Ascending aorta (tissue), 2 donors: ENCODE measurements at places on chromosomes 2 and 18. TPM values are rescaled to one million over a fixed set of nuclear protein-coding genes. Genes with fewer than 3 reads are reported as not detected.

The NFATC1 gene
- total RNA-seq, result 64.1 TPM

The SYT4 gene
- not detected for total RNA-seq

DNA sequence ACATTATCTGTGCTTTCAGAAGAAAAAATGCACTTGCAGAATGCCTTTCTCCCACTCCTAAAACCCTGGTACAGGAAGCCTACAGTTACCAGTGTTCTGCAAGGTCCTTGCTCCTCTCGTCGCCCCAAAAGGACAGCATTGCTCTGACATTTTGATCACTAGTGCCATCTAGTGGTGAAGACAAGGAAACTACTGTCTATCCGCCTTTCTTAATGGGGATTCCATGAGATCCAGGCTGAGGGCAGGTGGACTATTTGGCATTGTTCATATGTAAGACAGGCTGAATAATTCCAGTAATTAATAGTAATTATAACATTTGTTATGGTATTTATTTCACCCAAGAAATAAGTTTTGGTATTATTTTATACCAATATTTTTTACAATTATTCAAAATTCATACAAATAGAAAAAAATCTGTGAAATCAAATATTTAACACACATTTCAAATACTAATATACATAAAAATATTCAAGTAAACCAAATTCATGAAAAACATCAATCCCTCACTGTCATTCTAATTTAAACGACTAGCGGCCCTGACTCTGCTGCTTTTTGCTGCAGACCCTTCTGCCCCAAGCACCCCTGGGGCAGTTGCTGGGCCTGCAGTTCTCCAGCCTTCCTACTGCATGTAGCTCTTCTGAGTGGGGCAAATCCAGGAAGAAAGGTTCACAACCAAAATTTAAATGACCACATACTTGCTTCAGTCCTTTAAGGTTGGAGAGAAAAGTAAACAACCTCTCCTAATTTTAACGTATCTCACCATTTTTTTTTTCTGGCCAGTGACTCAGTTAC, 19.0 kb downstream of the TPGS2 start:
- DNase-seq, result no peak

The GAL3ST2 gene
- not detected for total RNA-seq

The GPR17 gene
- not detected for total RNA-seq

GRCh38 chr2:109256921-109257320, 127.9 kb downstream of the SH3RF3 start:
- peak; percentile 66 for DNase-seq

The GPR35 gene
- total RNA-seq, result not detected

The SLC16A14 gene
- 15.8 TPM for total RNA-seq

The CNGA3 gene
- not detected for total RNA-seq

- no peak for DNase-seq
These were observed 183.7 kb downstream of the LRRTM1 start for GRCh38 chr2:80120866-80121265.

DNA sequence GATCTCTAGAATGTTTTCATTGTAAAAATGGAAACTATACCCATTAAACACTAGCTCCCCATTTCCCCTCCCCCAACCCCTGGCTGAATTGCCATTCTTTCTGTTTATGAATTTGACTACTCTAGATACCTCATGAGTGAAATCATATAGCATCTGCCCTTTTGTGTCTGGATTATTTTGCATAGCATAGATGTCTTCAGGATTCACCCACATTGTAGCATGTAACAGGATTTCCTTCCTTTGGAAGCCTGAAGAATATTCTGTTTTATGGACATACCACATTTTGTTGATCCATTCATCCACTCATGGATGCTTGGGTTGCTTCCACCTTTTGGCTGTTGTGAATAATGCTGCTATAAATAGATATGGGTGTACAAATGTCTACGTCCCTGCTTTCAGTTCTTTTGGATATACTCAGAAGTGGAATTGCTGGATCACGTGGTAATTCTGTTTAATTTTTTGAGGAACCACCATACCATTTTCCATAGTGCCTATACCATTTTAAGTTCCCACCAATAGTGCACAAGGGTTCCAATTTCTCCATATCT, 7.7 kb upstream of the ASB1 start:
- DNase-seq, result no peak

DNA sequence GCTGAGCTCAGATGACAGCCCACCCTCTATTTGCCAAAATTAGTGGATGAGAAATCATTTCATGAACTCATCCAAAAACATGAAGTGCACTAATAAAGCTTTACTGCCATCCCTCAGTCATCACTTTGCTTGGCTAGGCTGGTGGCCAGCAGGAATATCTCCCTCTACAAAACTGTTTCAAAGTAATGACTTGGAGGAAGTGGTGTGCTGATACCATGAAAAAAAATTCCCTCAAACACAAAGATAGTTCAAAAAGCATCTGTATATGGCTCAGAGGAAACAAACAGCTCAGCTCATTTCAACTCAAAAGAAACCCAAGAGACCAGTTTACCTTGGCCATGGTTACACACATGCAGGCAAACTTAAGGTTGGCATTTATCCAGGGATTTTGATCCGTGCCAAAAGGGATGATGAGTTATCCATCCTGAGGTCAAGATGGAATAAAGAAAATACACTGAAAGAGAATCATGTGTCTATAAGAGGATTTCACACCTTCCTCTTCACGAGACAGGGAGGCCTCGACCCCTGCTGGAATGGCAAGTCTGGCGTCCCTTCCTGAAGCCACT, 18.4 kb upstream of the WIPF1 start:
- no peak for DNase-seq

DNA sequence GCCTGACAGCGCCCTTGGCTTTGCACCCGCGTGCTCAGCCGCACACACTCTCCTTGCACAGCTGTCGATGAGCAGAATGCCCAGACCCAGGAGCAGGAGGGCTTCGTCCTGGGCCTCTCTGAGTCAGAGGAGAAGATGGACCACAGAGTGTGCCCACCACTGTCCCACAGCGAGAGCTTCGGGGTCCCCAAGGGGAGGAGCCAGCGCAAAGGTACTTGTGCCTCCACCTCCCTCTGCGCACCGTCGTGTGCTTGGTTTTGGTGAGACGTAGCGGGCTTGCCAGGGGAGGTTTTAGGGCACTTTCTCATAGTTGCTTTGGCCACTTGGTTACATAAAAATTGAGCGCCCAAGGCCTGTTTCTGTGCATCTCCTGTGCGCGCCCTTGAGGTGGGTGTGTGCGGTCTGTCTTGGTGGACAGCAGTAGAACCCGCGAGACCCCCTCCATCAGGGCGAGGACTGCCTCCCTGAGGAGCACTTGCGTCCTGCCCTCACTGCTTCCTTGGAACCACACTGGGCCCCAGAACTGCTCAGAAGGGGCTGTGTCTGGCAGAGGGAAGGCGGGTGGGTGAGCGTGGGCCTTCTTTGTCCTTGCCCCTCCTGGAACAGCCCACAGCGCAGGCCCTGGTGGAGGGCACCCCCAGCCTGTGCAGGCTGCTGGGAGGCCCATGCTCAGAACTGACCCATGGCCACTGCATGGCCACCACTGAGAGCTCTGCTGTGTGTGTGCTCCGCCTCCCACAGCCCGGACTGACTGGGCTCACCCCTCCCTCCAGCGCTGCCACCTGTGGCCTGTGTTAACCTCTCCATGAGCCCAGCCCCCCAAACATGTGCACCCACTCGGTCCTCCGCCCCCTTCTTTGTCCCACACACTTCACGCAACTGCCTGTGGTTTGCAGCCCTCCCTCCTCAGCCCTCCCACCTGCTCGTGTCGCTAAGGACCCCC, 95.9 kb downstream of the DGKD start:
- DNase-seq, result peak; percentile 5

The CYBRD1 gene
- 222 TPM for total RNA-seq

The CYP27C1 gene
- not detected for total RNA-seq

DNA sequence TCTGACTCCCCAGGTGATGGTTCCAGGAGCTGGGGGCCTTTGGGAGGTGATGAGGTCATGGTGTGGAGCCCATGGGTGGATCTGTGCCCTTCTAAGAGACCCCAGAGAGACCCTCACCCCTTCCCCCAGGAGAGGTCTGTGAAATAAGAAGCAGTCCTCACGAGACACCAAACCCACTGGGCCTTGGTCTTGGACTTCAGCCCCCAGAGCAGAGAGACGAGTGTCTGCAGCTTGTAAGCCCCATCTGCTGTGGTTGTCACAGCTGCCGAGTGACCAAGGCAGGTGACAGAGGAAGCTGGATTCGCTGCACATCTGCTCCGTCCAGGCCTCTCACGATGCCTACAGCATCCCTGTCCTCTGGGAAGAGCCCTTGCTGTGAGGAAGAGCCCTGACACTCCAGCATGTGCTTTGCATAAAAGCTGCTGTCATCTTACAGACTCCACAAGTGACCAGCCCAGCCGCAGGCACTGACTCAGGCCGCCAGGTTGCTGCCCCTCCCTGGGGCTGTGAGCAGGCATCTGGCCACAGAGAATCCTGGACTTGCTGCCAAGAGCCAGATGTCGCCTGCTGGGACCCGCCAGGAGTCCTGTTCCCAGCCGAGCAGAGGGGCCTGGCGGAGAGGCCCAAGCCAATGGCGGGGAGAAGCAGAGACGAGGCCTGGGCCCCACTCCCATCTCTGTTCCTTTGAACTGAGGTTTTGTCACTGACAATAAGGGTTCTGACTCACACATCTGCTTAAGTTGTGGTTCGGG, 150.8 kb downstream of the PXDN start:
- peak; percentile 62 for DNase-seq

DNA sequence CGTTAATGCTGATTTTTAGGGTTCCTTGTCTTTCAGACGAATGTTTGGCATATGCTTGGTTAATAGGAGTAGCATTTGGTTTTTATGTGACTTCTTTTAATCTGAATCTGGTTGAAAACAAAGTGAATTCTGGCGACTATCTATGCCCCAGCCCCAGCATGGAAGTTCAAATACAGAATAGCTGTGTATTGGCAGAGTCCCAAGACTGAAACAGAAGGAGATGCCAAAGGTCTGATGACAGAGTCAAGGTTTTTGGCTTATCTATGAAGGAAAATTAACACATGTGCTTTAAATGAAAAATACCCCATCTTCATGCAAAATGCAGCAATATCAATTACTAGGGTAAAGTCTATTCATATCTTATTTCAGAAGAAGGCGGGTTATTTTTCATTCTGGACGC, 734.8 kb upstream of the NXPH2 start:
- DNase-seq, result no peak

The EFEMP1 gene
- 1,320 TPM for total RNA-seq

The CYB5A gene
- total RNA-seq, result 58.1 TPM

The EGR4 gene
- total RNA-seq, result not detected

The CHRND gene
- total RNA-seq, result not detected

The MAT2A gene
- 91.7 TPM for total RNA-seq

DNA sequence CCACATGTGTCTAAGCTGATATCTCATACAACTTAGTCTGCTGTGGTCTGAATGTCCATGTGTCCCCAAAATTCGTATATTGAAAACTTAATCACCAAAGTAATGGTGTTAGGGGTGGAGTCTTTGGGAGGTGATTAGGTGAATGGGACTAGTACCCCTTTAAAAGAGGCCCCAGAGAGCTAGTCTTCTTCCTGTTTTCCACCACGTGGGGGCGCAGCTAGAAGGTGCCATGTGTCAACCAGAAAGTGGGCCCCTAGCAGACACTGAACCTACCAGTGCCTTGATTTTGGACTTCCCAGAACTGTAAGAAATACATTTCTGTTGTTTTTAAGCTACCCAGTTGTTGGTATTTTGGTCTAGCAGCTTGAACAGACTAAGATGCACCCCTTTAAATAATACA, 86.6 kb downstream of the ASB1 start:
- DNase-seq, result no peak

The ALLC gene
- not detected for total RNA-seq

DNA sequence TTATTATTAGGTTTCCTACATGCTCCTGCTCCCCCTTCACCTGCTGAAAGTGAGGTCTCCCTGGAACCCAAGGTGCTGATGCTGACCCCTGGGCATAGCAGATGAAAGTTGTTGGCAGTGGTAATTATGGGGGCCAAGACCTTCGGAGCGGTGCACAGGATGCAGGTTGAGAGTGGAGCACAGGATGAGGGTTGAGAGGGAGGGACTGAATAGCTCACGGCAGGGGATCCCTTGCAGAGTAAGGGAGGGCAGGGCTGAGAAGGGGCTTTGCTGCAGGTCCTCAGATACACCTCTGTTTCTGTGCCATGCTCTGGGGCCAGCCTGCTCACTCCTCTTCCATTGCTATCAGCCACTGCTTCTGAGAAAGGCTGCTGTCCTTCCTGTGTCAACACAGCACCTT, 163.3 kb downstream of the FHOD3 start:
- DNase-seq, result no peak

DNA sequence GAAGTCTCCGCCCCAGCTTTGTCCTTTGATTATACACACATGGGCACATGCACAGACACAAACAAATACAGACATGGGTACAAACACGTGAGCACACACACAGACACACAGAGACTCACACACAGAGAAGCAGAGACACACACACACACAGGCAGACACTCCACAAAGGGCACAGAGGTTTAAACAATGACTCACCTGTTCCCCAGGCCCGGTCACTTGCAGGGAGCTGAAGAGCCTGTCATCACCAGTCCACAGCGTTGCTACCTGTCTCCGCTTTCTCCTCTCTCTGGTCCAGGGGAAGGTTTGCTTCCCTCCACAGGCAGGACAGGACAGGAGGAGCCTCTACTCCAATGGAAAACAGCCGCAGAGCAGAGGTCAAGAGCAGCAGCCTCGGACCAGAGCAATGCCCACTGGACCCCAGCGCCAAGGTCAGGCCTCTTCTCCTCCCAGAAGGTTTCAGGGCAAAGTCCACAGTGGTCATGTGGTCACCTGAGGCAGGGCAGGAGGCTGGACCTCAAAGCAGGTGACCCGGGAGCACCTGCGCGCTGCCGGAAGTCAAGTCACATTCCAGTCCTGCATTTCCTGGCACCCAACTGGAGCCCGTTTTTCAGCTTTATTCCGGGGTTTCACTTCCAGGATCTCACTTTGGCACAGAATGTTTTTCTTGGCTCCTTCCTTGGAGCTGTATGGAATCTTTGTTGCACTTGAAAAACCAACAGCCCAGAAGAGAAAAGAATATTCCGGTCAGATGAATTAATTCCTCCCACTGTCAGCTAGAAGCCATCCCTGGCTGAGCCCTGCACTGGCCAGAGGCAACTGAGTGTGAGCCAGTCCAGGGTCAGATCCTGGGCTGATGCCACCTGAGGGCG, at the start of gene RAB17:
Gene RAB17, minus strand, starts transcription at position 463 of the 869 bp plus-strand sequence. CDS start 4,580 bp downstream, outside the sequence.
- no peak for DNase-seq

DNA sequence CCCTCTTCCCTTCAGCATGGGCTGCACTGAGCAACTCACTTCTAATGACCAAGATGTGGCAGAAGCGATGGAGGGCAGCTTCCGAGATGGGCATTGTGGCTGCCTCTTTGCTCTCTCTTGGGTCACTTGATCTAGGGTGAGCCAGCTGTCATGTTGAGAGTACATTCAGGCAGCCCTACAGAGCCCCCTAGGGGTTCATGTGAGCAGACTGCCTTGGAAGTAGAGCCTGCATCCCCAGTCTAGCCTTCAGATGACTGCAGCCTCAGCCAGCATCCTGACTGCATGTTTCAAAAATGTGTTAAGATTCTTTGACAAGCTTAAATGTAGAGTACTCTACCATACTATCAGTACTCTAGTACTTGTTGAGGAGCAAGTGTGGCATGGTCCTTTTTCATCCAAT, 143.9 kb downstream of the NCK2 start:
- DNase-seq, result no peak

The LYPD1 gene
- total RNA-seq, result not detected

The DPY30 gene
- 49.4 TPM for total RNA-seq

The CRYGD gene
- total RNA-seq, result not detected

The FEV gene
- not detected for total RNA-seq
